ENCODE measurements at places on chromosomes 6 and 20.

GRCh38 chr6:45898941-45899682 lies 116.5 kb downstream of the CLIC5 start:
- DNase-seq, result no peak

- no peak for DNase-seq
Observed at GRCh38 chr20:7902879-7903278, 37.4 kb downstream of the HAO1 start.

GRCh38 chr6:13241364-13241763 lies 87.0 kb downstream of the TBC1D7 start:
- no peak for DNase-seq

GRCh38 chr6:14542670-14543366 lies 425.2 kb downstream of the CD83 start:
- DNase-seq, result no peak

DNA sequence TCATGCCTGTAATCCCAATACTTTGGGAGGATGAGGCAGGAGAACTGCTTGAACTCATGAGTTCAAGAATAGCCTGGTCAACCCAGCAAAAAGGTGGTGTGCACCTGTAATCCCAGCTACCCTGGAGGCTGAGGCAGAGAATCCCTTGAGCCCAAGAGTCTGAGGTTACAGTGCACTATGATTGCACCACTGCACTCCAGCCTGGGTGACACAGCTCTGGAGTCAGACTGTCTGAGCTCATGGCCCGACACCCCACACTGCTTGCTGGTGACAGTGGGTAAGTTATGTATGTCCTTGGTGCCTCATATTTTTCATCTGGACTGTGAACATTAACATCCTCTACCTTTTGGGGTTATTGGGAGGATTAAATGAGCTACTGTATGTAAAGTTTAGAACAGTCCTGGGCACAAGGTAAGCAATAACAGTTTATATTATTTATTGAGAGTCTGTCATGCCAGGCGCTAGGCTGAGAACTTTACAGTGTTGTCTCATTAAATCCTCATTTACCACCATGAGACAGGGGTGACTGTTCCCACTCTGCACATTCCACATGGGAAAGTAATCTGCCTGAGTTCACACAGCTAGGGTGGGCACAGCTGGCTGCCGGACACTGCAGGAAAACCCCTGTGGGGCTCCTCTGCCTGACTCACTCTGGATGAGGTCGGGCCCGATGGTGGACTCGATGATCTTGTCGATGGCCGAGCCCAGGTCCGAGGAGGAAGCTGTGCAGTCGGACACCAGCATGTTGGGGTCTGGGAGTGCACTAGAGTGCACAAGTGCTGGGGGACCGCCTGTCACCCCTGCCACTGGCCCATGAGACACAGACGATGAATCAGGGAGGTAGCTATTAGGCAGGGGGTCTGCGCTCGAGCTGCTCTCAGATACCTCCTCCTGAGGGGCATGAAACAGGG lies 2.9 kb downstream of the ZNF335 start:
- no peak for DNase-seq

DNA sequence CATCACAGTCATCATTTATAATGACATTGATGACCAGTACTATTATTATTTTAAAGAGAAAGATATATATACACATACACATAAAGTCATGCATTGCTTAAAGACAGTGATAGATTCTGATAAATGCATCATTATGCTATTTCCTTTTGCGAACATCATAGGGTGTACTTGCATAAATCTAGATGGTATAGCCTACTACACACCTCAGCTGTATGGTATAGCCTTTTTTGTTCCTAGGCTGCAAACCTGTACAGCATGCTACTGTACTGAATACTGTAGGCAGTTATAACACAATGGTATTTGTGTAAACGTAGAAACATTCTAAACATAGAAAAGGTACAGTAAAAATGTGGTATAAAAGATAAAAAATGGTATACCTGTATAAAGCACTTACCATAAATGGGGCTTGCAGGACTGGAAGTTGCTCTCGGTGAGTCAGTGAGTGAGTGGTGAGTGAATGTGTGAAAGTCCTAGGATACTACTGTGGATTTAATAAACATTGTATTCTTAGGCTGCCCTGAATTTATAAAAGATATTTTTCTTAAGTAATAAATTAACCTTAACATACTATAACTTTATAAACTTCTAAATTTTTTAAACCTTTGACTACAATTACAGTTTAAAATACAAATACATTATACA lies 23.9 kb downstream of the QKI start:
- no peak for DNase-seq

GRCh38 chr6:32152769-32153563 lies 975 bp upstream of the PPT2 start:
- no peak for DNase-seq

GRCh38 chr6:112906726-112907125 lies 559.6 kb downstream of the RFPL4B start:
- no peak for DNase-seq

DNA sequence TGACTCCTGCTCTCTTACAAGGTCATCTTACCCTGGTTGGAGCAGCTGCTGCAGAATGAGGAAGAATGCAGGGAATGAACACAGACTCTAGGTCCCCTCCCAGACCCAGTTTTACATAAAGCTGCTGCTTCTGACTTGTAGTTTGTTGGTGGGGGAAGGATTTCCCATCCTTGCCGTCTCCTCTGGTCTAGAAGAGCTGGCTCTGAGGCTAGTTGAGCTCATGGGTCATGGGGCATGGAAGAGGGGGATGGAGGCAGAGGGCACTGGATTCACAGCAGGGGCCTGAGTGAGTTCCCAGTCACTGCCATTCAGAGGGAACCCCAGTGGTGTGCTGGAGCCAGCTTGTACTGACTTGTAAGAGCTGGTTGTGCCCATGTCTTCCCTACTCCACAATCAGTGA lies 9.2 kb upstream of the GUCA1A start:
- no peak for DNase-seq

DNA sequence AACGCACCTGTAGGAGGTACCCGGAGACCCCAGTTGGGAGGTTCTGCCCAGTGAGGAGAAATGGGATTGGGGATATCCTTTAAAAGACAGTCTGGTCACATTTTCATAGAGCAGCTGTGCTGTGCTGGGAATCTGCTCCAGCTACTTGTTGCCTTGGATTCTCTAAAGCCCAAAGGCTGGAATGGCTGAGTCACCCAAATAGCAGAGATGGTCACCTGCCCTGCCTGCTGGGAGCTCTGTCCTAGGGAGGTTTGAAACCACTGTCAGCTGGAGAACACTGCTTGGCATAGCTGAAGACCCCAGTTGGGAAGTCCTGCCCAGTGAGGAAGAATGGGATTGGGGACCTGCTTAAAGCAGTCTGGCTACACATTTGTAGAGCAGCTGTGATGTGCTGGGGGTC lies 34.8 kb upstream of the TFB1M start:
- no peak for DNase-seq

GRCh38 chr6:42960243-42961019 lies at the start of gene GNMT:
GNMT (plus strand) TSS chr6:42960754; CDS start chr6:42960768, 14 bp downstream.
- peak; percentile 32 for DNase-seq

DNA sequence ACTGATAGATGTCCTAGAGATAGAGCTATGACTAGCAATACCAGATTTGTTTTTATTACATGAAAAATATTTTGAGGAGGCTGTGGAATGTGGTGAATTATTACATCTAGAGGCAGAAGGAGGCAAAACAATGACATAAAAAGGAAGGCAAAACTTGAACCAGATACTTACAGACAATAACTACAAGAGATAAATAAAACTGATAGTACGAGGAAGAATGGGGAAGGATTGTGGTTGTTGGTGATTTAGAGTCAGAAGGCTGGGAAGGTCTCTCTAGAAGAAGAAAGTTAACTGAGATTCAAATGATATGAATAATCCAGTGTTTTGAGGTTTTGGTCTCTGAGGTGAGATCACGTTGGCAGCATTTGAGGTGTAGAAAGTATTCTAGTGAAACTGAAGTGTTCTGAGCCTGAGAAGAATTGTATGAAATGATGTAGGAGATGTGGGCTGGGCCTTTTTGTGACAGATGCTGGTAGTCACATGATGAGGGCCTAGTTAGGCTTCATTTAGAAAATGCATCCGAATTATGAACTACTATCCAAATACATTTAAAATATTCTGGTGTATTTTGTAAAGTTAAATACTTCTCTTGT lies 589.1 kb downstream of the EYS start:
- DNase-seq, result no peak

GRCh38 chr6:50998905-50999304 lies 180.2 kb downstream of the TFAP2B start:
- DNase-seq, result no peak

DNA sequence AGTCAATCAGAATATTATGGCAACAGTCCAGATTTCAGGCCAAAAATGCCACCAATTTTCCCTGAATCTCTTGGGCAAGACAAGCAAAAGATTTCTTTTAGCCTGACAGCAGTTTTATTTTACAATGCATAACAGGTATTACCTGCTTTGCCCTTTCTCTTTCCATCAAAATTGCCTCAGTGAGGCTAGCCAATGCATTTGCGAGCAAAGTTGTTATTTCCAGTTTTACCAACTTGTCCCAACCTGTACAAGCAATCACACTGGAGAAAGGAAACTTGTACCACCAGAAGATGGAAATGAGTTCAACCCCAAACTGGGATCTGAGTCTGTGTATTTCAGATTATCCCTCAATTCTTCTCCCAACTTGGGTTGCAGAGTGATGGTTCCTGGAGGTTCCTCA lies 279.9 kb upstream of the CDYL start:
- no peak for DNase-seq

GRCh38 chr20:36538026-36538722 lies 3.1 kb upstream of the MYL9 start:
- DNase-seq, result no peak

- DNase-seq, result no peak
Observed at GRCh38 chr6:3518356-3519190, 61.7 kb upstream of the SLC22A23 start.

GRCh38 chr20:5148581-5148980 lies 21.8 kb downstream of the CDS2 start:
- no peak for DNase-seq

GRCh38 chr6:158323561-158323958 lies 11.3 kb downstream of the TULP4 start:
- DNase-seq, result no peak

DNA sequence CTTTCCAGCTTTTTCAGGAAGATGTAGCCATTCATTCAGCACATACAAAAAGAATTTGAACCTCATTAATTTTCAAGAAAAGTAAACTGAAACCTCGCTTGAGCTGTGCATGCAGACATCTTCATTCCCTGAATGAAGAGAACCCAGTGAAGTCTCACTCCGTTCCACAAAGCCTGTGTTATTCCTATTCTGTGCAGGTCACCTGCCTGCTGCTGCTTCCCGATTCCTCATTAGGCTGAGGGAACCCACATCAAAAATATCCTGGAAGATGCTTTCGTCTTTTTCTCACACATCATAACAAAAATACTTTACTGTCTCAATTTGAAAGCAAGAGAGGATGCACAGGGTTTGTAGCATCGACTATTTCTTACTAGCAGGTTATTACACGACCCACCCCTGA lies 40.1 kb downstream of the TRMT6 start:
- DNase-seq, result no peak

- no peak for DNase-seq
Observed at GRCh38 chr6:71888756-71889340, 2.5 kb downstream of the RIMS1 start.

GRCh38 chr20:62089393-62089792 lies 23.7 kb upstream of the TAF4 start:
- no peak for DNase-seq

DNA sequence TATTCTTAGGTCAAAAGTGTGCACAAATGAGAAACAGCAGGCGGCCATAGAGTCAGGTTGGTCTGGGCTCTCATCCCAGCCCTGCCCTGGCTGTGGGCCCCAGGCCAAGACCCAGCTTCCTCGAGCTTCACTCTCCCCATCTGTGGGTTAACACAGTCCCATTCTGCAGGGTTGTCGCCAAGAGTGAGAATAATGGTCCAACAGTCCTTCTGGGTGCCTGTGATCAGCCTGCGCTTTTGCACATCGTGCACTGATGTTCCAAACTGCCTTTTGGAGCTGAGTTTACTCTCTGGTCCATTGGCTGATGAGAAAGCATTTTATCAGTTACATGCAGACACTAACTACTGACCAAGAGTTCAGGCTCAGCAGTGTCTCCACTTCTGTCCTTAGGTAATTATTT lies 82.6 kb downstream of the INSM1 start:
- DNase-seq, result no peak

- DNase-seq, result no peak
Observed at GRCh38 chr6:76852776-76853175, 610.5 kb downstream of the HTR1B start.

- peak; percentile 83 for DNase-seq
Observed at GRCh38 chr20:63520504-63520933, at the start of gene PPDPF. PPDPF (plus strand) TSS chr20:63520765; CDS start chr20:63521309, 544 bp downstream.

DNA sequence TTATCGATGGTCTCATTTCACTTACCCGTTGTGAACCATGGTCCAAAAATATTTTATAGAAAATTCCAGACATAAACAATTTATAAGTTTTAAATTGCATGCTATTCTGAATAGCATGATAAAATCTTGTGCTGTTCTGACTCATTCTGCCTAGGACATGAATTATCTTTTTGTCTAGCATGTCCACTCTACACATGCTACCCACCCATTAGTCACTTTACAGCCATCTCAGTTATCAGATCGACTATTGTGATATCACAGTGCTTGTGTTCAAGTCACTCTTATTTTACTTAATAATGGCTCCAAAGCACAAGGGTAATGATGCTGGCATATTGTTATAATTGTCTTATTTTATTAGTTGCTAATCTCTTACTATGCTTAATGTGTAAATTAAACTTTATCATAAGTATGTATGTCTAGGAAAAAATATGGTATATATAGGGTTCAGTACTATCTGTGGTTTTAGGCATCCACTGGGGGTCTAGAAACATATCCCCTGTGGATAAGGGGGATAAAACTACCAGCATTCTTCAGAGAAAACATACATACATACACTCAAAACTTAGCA lies 252.0 kb upstream of the HTR1E start:
- no peak for DNase-seq

Measured in T-cell (primary cell).